ENCODE measurements at places on chromosomes 5 and 9.

- no peaks in the 10 kb centered on the region for H3K27me3 ChIP-seq
Observed at GRCh38 chr9:120689860-120690259, 24.4 kb downstream of the MEGF9 start.

DNA sequence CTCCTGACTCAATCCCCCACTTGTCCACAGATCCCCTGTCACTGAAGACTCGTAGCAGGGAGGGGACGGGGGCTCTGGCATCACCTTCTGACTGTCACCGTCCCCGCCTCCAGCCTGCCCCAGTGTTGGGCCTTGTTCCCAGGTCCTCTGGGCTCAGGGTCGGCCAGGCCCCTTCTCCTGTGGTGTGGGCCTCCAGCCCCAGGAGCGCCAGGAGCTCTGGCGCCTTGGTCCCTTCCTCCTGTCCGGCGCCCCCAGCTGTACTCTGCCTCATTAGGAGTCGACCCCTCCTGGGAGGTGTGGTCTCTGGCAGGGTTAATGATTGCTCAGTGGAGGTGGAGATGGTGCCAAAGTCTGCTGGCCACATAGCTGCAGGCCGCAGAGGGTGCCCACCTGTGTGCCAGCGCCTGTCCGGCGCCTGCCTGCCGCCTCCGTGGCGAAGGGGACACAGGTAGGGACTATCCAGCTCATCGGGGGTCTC lies at the start of gene CDHR2:
TSS of gene CDHR2 (plus strand) at position 376 of the 478 bp plus-strand sequence. CDS start 16,011 bp downstream, outside the sequence.
- no peak within 1 kb of the TSS for H3K4me3 ChIP-seq
- no peaks in the 10 kb centered on the region for H3K36me3 ChIP-seq
- no peak for DNase-seq
- peaks cover 53% of the 10 kb centered on the region for H3K27me3 ChIP-seq
- no peak within 1 kb of the TSS for H3K27ac ChIP-seq

DNA sequence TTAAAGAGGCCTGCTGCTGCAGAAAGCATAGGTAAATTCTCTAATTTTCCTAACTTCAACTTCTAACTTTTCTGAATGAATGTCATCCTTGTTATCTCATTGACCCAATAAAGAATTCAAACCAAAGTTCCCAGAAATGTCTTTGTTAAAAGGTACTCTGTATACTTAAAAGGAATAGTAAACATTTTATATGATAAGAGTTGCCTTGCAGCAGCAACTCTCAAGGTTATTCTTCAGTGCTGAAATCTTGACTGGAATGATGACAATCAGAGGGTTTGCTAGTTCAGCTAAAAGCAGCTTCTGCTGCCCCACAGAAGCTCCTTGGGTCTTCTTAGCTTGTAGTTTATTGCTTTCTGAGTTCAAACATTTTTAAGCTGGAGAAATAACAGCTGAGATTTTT lies 28.3 kb downstream of the FGF10 start:
- peaks cover 7% of the 10 kb centered on the region for H3K4me1 ChIP-seq
- H3K27me3 ChIP-seq: no peaks in the 10 kb centered on the region
- H3K27ac ChIP-seq: no peak overlapping the region
- no peaks in the 10 kb centered on the region for H3K36me3 ChIP-seq

GRCh38 chr9:121634329-121635261 lies 16.8 kb upstream of the DAB2IP start:
- H3K27me3 ChIP-seq: no peaks in the 10 kb centered on the region
- H3K4me1 ChIP-seq: no peaks in the 10 kb centered on the region
- H3K36me3 ChIP-seq: no peaks in the 10 kb centered on the region
- no peak overlapping the region for H3K4me3 ChIP-seq
- no peak overlapping the region for H3K27ac ChIP-seq

- peak; percentile 27 for DNase-seq
- no peak overlapping the region for H3K4me3 ChIP-seq
- H3K27ac ChIP-seq: no peak overlapping the region
- H3K27me3 ChIP-seq: peaks cover 76% of the 10 kb centered on the region
- H3K36me3 ChIP-seq: no peaks in the 10 kb centered on the region
Observed at GRCh38 chr9:135130207-135130976, 42.9 kb downstream of the OLFM1 start.

DNA sequence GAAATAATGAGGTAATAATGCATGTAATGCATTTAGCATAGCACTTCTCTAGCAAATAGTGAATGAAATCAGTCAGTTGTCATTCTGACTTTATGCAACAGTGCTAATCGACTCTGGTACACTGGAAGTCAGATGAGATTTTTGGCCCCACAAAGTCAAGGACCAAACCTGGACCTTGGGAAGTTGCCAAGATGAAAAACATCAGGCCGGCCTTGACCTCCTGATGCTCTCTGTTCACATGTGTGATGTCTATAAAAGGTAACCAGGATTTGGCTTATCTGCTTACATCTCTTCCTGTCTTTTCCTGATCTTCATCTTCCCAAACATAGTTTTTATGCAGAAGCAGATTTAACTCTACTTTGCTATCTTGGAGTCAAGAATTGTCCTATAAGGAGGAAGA lies 39.5 kb downstream of the SLC22A5 start:
- H3K4me3 ChIP-seq: no peak overlapping the region
- no peaks in the 10 kb centered on the region for H3K27me3 ChIP-seq
- H3K36me3 ChIP-seq: no peaks in the 10 kb centered on the region
- no peak for DNase-seq
- H3K4me1 ChIP-seq: peaks cover 56% of the 10 kb centered on the region

DNA sequence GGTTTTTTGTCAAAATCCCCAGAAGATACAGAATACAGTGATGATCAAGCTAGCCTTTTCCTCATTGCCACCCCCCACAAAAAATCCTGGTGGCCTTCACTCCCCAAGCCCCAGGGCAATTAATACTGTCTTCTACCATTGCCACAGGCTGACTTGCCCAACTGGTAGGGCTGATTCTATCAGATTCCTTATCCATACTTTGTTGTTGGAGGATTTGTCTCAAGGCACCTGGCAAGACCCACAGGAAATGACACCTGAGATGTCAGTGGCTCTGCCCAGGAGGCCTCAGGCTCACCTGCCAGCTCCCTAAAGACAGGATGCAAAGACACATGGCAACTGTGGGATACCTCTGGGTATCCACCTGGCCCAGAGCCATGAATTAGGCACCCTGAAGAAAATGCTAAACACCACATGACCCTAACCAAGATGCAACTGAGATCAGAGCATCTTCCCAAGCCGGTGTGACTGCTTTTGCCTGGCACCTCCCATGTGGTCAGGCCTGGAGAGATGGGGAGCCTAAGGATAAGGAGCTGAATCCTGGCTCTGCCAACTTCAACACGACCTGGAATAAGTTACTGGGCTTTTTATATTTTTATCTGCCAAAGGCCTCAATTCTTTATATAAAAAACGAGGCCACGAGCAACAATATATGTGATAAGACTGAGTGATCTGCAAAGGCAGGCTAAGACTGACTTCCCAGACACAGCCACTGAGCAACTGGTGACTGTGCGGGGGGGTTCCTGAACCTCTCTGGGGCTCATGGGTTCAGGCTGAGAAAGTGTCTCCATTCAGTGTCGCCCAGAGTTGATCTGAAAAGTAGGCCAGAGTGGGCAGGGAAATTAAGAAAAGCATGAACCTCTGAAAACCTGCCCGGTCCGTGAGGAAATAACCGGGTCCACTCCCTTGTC lies 944 bp downstream of the ATOX1 start:
- H3K36me3 ChIP-seq: peaks cover 13% of the 10 kb centered on the region
- H3K27ac ChIP-seq: peak overlapping the region; percentile 96
- no peak for DNase-seq
- H3K27me3 ChIP-seq: no peaks in the 10 kb centered on the region
- H3K4me3 ChIP-seq: peak overlapping the region; percentile 92
- H3K4me1 ChIP-seq: no peaks in the 10 kb centered on the region

DNA sequence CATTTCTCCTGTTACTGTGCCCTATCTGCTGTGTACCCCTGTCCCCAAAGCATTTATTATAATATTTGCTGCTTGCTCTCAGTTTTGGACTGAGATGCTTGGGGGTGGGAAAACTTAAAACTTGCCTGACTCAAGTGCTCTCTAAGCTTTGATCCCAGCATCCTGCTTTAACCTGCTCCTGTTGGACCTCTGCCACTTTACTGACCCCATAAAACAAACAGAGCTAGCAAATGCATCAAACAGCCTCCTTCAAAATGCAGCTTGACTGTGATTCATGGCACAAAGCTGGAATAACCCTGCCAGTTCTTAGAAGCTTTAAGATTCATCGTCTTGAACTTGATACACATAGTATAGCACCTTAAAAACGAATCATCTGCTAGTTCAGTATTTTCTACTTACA lies 212.5 kb downstream of the DEPDC1B start:
- H3K36me3 ChIP-seq: no peaks in the 10 kb centered on the region
- H3K4me1 ChIP-seq: no peaks in the 10 kb centered on the region
- DNase-seq: no peak
- H3K27ac ChIP-seq: peak overlapping the region; percentile 75
- H3K27me3 ChIP-seq: no peaks in the 10 kb centered on the region

- peak overlapping the region; percentile 73 for H3K27ac ChIP-seq
- no peak for DNase-seq
- H3K4me3 ChIP-seq: no peak overlapping the region
- peaks cover 27% of the 10 kb centered on the region for H3K4me1 ChIP-seq
- no peaks in the 10 kb centered on the region for H3K36me3 ChIP-seq
Observed at GRCh38 chr9:123039617-123040219, 6.3 kb downstream of the GPR21 start.

DNA sequence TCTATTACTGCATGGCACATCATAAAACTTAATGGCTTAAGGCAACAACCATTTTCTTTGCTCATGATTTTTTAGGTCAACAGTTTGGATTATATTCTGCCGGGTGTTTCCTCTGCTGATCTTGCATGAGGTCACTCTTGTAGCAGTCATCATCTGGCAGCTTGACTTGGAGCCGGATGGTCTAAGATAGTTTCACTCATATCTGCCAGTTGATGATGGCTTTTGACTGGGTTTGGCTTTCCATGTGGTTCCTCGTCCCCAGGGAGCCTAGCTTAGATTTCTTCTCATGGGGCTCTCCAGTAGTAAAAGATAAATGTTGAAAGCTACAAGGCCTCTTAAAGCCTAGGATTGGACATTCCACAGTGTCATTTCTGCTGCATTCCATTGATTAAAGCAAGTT lies 27.4 kb downstream of the LNPEP start:
- H3K4me1 ChIP-seq: peaks cover 27% of the 10 kb centered on the region
- H3K4me3 ChIP-seq: no peak overlapping the region
- peak overlapping the region; percentile 17 for H3K27ac ChIP-seq
- H3K36me3 ChIP-seq: no peaks in the 10 kb centered on the region

DNA sequence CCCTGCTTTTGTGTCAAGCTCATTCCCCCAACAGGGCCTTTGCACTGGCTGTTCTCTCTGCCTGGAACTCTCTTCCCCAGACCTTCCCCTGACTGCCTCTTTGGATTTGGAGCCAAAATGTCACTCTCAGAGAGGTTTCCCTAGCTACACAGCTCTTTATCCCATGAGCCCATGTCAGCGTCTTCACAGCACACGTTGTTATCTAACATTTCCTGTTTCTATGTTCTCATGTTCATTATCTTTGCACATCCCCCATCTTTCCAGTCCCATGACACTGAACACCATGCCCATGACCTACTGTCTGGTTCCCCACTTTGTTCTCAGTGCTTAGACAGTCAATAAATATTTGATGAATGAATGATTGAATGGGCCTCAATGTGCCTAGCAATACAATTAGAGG lies 26.3 kb upstream of the ARSI start:
- H3K4me1 ChIP-seq: no peaks in the 10 kb centered on the region
- no peaks in the 10 kb centered on the region for H3K27me3 ChIP-seq
- DNase-seq: no peak
- no peak overlapping the region for H3K4me3 ChIP-seq
- no peak overlapping the region for H3K27ac ChIP-seq
- H3K36me3 ChIP-seq: no peaks in the 10 kb centered on the region

GRCh38 chr5:178136990-178137389 lies 6.2 kb downstream of the RMND5B start:
- peaks cover 4% of the 10 kb centered on the region for H3K4me1 ChIP-seq
- no peak for DNase-seq
- H3K27me3 ChIP-seq: no peaks in the 10 kb centered on the region
- H3K27ac ChIP-seq: no peak overlapping the region
- peaks cover 81% of the 10 kb centered on the region for H3K36me3 ChIP-seq
- no peak overlapping the region for H3K4me3 ChIP-seq

- no peak overlapping the region for H3K27ac ChIP-seq
- no peaks in the 10 kb centered on the region for H3K27me3 ChIP-seq
- no peaks in the 10 kb centered on the region for H3K36me3 ChIP-seq
- no peaks in the 10 kb centered on the region for H3K4me1 ChIP-seq
- no peak for DNase-seq
Observed at GRCh38 chr9:3922846-3923245, 377.0 kb downstream of the GLIS3 start.

- peak overlapping the region; percentile 71 for H3K4me3 ChIP-seq
- DNase-seq: no peak
- no peaks in the 10 kb centered on the region for H3K27me3 ChIP-seq
- no peak overlapping the region for H3K27ac ChIP-seq
Observed at GRCh38 chr5:98775246-98776065, 2.0 kb downstream of the RGMB start.

GRCh38 chr5:81852291-81853029 lies 101.6 kb upstream of the SSBP2 start:
- H3K4me1 ChIP-seq: peaks cover 70% of the 10 kb centered on the region
- H3K36me3 ChIP-seq: no peaks in the 10 kb centered on the region
- H3K4me3 ChIP-seq: peak overlapping the region; percentile 62

DNA sequence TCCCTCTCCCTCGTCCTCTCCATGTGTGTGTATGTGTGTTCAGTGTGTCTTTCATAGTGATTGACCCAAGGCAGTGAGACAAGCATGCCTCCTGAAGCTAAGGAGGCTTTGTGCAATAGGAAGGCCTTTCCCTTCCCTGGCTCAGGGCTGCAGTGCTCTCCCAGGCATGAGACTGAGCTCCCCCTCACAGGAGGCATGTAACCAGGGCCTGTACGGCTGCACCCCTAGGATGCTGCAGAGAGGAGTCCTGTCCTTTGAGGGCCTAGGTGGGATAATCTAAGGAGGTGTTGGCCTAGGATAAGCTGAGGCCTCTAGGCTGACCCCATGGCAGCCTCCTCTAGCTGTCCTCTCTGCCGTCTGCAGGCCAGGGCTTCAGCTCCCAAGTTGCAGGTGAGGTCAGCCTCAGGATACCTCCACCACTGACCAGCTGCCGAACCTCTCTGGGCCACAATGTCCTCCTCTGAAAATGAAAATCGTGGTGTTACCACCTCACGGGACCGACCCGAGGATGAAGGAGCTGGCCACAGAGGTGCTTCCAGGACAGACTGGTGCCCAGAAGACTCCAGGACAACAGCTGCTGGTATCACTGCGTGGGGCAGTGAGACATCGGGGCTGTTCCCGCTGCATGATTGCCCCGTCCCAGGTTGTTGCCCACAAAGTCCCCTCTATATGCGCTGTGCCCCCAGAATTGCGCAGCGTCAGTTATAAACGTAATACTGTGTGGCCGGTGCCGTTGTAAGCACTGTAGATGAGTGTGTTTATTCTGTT lies 129.6 kb downstream of the BARX1 start:
- no peak for DNase-seq
- H3K27ac ChIP-seq: no peak overlapping the region
- H3K4me1 ChIP-seq: no peaks in the 10 kb centered on the region
- no peaks in the 10 kb centered on the region for H3K36me3 ChIP-seq

GRCh38 chr5:137357436-137357835 lies 141.7 kb downstream of the SPOCK1 start:
- no peak overlapping the region for H3K27ac ChIP-seq
- no peaks in the 10 kb centered on the region for H3K36me3 ChIP-seq
- no peaks in the 10 kb centered on the region for H3K27me3 ChIP-seq
- no peaks in the 10 kb centered on the region for H3K4me1 ChIP-seq

GRCh38 chr5:132259069-132259851 lies 1.8 kb downstream of the PDLIM4 start:
- H3K4me1 ChIP-seq: peaks cover 82% of the 10 kb centered on the region
- H3K4me3 ChIP-seq: peak overlapping the region; percentile 77
- no peaks in the 10 kb centered on the region for H3K27me3 ChIP-seq
- peak; percentile 89 for DNase-seq
- H3K36me3 ChIP-seq: peaks cover 11% of the 10 kb centered on the region
- peak overlapping the region; percentile 96 for H3K27ac ChIP-seq

All from tibial artery (tissue), 4 donors.